AG09319 (cell line): ENCODE measurements at places on chromosomes 7 and 10.

DNA sequence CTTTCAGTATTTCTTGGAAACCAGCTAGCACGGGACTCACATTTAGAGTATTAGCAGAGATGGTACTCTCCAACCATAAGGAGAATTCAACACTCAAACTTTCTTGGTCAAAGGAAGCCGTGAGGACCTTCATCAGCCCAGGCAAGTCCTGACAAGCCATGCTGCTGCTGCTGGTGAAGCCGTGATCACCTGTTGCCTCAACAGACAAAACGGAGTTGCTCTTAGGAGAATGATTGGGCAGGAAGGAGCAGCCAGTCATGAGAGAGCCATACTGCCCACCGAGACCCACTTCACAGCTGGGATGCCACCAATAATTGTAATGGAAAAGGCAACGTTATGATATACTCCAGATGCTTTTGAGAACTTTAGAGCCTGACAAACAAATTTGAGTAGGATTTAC, 60.8 kb upstream of the PLPP4 start:
- DNase-seq = no peak

GRCh38 chr7:108455998-108456677, at the start of gene NRCAM:
Gene NRCAM (minus strand): TSS chr7:108456436. CDS start chr7:108240064, 216,372 bp downstream.
- no peak for DNase-seq

DNA sequence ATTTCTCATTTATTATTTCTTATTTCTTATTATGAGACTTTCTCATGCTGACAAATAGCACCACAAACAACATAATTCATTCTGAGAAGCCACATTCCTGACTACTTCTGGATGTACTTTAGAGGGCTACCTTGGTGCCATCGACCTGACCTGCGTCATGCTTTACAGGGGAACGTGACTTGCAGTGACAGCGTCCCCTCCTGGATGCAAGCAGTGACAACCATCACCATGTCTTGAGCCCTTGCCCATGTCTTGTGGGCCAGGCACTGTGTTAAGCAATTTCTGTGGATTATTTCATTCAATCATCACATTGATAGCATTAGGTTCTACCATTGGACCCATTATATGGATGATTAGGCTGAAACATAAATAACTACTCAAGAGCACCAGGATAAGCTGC, 137.0 kb downstream of the ANK3 start:
- no peak for DNase-seq

DNA sequence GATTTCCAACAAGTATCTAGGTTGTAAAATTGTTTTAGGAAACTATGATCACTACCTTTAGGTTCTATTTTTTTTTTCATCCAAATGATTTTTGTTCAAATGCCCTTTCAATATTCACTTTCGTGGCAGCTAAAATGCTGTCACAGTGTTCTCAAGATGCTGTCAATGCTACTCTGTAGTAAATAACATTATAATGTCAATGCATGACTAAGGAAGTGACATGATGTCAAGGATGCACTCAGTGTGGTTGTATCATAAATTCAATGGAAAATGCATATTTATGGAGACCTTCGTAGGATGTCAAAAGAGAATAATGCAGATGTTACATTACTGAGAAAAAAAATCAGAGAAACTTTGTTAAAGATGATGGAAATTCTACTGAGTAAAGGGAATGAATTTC, 673.8 kb downstream of the ANKRD7 start:
- no peak for DNase-seq

DNA sequence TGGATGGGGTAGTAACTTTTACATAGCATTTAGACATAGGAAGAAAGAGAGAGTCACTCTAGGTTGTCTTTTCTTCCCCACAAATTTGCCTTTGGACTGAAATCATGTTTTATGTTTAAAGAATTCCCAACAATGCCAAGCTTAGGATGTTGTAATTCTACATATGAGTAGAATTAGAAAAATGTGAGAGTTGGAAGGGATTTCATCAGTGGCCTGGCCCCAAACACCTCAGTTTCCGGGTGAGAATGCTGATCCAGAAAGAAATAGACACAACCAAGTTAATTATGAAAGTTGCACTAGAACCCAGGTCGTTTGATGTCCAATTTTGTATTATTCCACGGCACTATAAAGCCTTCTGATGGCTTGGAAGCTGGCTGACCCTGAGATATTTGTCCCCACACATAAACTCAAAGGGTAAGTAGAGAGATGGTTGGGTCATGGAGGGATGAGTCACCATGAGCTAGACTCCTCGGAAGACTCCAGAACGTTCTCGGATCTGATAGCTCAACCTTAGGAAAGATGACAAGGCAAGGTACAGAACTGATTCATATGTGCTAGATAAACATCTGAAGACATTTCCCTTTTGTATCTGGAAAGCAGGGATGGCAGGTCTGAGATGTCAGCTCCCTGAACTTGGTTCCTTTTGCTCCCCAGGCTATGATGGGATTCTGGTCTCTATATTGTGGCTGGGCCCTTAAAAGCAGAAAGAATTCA, 48.8 kb upstream of the SLC35B4 start:
- DNase-seq = peak; percentile 54

GRCh38 chr7:130277763-130278643, 11.3 kb downstream of the CPA2 start:
- DNase-seq = peak; percentile 29
